ENCODE measurements at places on chromosomes 3 and 15. TPM values are rescaled to one million over a fixed set of nuclear protein-coding genes. Genes with fewer than 3 reads are reported as not detected.
A peak's percentile ranks its signal among the peaks of the same experiment; 100 is the strongest.

The SLC24A1 gene
- 3.6 TPM for total RNA-seq

GRCh38 chr3:12643010-12643380 is 20.9 kb downstream of the RAF1 start:
- no peak for DNase-seq

GRCh38 chr3:96753124-96753523 is 61.3 kb upstream of the EPHA6 start:
- DNase-seq = no peak

DNA sequence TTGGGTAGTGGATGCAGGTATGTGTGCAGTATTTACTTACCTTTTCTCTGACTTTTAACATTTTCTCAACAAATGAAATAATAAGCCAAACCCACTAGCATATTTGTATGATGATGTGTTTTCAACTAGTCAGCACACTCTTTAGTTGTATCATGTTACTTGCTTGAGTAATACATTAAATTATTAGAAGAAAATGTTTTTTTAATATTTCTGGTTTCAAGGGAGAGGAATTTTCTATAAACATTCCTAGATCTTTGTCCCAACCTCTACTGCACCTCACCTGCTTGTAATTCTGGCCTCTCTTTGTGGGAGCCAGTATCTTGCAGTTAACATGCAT is 161.8 kb upstream of the CBLB start:
- no peak for DNase-seq

The ZBTB47 gene
- total RNA-seq = 2.5 TPM

GRCh38 chr15:58551764-58552504 is 120.1 kb downstream of the LIPC start:
- DNase-seq = peak; percentile 39

DNA sequence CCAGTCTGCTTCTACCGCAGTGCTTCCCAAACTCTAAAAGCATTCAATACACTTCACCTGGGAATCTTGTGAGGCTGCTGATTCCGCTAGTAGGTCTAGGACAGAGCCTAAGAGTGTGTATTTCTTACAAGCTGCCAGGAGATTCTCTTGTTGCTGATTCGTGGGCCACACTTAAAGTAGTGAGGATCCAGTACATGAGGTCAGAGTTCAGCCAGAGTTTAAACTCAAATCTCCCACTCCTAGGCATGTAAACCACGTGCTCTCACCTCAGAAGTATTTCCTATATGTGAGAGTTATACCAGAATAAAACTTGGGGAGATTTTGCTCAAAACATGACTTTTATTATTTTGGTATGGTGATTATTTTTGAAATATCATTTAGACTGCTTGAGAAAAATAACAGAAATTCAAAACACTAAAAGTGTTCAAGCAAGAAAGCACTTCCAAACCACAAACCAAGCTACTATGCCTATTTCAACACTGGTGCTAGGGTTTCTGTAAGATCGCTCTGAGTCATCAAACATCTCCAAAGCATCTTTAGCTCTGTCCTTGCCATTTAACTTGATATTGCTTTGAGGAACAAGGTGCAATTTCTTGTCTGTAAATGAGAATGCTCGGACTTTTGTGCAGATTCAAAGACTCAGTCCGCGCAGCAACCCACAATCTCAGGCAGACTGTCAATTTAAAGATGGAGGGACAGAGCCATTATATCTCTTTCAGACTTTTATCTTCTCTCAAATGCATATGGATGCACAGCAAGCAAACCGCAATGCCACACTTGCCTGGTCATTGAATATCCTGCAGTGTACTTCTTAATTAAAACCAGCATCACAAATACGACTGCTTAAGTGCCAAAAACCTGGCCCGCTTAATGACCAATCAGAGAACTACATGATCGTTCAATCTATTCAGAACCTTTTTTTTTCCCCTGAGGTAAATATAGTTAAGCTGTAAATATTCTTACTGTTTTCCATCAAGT is 59.8 kb downstream of the AGTR1 start:
- DNase-seq = no peak

The GRAMD2A gene
- 0.47 TPM for total RNA-seq

GRCh38 chr15:95290176-95290974 is 1040.1 kb upstream of the NR2F2 start:
- no peak for DNase-seq

- DNase-seq = no peak
Observed at GRCh38 chr15:41022487-41023090, 69.3 kb downstream of the CHAC1 start.

GRCh38 chr15:93779341-93779740 is 452.0 kb upstream of the MCTP2 start:
- no peak for DNase-seq

The EXD1 gene
- 0.09 TPM for total RNA-seq

DNA sequence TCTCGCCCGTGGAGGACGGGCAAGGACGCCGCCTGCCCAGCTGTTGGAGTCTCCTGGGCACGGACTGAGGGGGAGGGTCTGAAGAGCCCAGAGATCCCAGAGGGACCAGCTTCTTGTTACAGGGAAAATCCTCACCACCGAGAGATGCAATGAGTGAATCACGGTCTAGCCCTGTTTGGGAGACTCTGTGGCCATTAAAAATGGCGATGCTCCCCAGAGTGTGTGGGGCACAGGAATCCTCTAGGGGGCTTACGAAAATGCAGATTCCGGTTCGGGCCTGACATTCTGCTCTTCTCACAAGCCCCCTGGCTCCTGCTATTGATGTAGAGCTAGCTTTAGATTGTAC is 35.5 kb upstream of the EPHB3 start:
- DNase-seq = no peak

- no peak for DNase-seq
Observed at GRCh38 chr3:72411843-72412242, 436.4 kb downstream of the SHQ1 start.

GRCh38 chr3:143121241-143122088 is 1.9 kb downstream of the CHST2 start:
- peak; percentile 69 for DNase-seq

GRCh38 chr3:61761694-61762430 is 200.5 kb downstream of the PTPRG start:
- no peak for DNase-seq

GRCh38 chr3:196016485-196016884 is 65.4 kb downstream of the TFRC start:
- no peak for DNase-seq

GRCh38 chr3:158456114-158456513 is 114.9 kb upstream of the MLF1 start:
- DNase-seq = no peak

DNA sequence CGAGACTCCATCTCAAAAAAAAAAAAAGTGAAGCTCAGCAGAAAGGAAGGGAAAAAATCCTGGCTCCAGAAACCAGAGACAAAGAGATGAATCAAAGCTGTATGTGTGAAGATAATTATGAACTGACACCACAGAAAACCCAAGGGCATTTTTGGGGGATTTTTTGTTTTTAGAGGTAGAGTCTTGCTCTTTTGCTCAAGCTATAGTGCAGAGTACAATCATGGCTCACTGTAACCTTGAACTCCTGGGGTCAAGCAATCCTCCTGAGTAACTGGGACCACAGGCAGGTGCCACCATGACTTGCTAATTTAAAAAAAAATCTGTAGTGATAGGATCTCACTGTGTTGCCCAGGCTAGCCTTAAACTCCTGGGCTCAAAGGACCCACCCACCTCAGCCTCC is 22.8 kb downstream of the HCLS1 start:
- no peak for DNase-seq

The CACNA1D gene
- total RNA-seq = 0.66 TPM

The SEMA6D gene
- total RNA-seq = 7.6 TPM

The THAP10 gene
- total RNA-seq = 0.52 TPM

The MST1 gene
- 7.0 TPM for total RNA-seq

- DNase-seq = no peak
Observed at GRCh38 chr3:122488262-122488973, 26.3 kb downstream of the KPNA1 start.

GRCh38 chr3:53230789-53231188 is 25.0 kb downstream of the TKT start:
- DNase-seq = no peak

DNA sequence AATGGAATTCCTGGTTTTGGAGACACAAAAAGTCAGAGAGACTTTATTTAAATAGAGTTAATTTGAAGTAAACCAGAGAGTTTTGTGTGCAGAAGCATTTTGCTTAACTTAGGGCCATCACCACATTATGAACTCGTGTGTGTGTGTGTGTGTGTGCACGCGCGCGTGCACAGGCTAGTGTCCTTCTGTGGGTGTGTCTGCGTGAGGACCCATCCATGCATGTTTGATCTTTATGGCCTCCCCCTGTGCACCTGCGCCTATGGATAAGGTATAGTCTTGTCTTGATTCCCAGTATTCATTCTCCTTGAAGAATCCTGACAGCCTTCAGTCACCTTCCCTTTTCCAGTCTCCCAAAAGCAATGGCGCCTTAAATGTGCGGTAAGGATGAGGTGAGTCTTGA is 26.0 kb downstream of the MUC20 start:
- no peak for DNase-seq

The SLC12A1 gene
- 0.05 TPM for total RNA-seq

The TJP1 gene
- 7.3 TPM for total RNA-seq

The SI gene
- 0.05 TPM for total RNA-seq

- no peak for DNase-seq
Observed at GRCh38 chr3:143170074-143170473, 50.5 kb downstream of the CHST2 start.

The ETV5 gene
- total RNA-seq = 11.0 TPM

DNA sequence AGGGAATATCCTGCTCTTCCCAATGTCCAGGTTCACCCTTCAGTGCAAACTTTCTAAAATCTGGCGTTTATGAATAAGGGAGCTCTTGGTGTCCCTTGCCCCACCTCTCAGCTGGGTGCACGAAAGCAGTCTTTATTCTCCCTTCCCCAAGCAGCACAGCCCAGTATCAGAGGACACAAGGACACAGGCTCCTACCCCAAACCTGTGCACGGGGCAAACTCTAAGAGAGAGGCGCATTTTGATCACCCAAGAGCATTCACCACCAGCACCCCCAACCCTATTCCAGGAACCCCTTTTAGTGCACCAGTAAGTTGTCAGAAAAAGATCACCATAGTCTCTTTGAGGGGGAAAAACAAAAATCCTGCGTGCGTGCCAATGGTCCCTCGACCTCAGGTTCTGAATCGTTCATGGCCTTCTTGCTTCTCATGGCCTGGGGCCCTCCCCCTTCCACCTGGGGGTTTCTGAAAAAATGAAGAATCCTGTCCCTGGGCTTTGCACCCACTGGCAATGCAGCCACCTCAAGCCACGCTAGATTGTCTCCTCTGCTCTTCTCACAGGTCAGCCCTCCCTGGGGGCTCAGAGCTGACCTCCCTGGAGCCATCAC is 78.9 kb downstream of the FAM174B start:
- DNase-seq = no peak

GRCh38 chr3:58009749-58010535 is 1.7 kb downstream of the FLNB start:
- DNase-seq = no peak

- no peak for DNase-seq
Observed at GRCh38 chr3:102161384-102162006, 273.3 kb upstream of the ZPLD1 start.

GRCh38 chr3:37640636-37641375 is 220.9 kb upstream of the CTDSPL start:
- DNase-seq = no peak

- DNase-seq = no peak
Observed at GRCh38 chr3:37986479-37987314, 3.9 kb upstream of the VILL start.

The TYRO3 gene
- 1.3 TPM for total RNA-seq

GRCh38 chr15:69499521-69500211 is 47.0 kb downstream of the RPLP1 start:
- no peak for DNase-seq

DNA sequence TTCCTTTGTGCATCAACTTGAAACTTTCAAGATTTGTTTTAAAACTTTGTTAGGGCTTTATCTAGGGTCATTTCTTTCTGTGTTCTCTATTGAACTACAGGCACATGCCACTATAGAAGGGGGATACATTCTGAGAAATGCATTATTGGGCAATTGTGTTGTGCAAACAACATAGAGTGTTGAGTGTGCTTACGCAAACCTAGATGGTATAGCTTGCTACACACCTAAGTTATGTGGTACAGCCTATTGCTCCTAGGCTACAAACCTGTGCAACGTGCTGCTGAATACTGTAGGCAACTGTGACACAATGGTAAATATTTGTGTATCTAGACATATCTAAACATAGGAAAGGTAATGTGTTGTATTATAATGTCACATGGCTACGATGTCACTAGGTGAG is 33.0 kb upstream of the KLF13 start:
- no peak for DNase-seq

The ZNF502 gene
- 4.9 TPM for total RNA-seq

The STAB1 gene
- 19.5 TPM for total RNA-seq

The CCR3 gene
- 0.33 TPM for total RNA-seq

The ZIC4 gene
- total RNA-seq = not detected

DNA sequence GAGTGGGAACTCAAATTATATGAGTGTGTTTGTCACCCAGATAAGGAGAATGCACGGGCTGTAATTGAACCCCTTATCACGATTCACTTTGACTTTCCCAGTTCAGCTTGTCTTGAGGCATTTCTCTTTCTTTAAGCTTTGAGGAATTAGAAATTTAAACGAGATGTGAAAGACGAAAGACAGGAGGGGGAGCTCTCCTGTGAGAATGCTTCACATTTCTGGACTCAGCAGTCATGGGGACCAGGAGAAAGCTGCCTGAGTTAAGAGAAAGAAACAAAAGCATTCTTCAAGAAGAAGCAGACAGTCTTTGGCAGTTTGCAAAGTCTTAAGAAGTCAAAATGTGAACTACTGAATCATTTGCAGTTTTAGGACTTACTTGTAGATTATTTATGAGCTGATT is 205.6 kb downstream of the NECTIN3 start:
- no peak for DNase-seq

DNA sequence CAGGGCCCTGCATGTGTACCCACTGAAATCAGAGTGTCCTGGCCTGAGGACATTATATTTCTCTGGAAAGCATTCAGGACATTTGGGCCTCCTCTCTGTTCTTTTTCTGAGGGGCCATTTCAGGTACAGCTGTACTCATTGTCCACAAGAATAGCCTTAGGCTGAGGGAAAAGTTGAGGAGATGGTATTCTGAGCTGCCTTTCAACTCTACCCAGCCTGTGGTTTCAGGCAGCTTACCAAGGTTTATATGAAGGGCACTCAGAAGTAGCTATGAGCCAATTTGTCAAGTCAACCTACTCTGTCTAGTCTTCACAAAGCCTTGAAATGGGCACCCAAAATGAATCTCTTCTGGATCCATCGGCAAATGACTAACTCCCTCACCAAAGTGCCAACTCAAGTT is 9.4 kb downstream of the ATP13A4 start:
- no peak for DNase-seq

DNA sequence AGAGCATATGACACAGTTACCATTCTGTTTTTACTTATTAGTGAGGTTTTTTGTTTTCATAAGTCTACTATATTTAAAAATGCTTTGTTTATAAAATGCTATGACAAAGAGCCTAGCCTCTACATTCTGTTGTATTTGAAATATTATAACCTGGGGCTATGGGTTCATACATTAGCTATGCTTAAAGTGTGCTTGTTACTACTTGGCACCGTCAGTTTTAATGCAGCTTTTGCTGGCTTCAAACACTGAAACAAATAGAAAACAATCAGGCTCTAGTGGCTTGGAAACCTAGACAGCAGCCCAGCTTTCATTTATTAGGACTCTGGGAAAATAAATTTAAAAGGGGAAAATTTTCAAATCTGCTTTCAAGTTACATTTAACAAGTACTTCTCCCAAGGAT is 635.9 kb downstream of the CADM2 start:
- DNase-seq = no peak
